ENCODE measurements at places on chromosomes 1 and 21.

- no peak for DNase-seq
Observed at GRCh38 chr21:30953605-30954004, 72.2 kb upstream of the KRTAP11-1 start.

DNA sequence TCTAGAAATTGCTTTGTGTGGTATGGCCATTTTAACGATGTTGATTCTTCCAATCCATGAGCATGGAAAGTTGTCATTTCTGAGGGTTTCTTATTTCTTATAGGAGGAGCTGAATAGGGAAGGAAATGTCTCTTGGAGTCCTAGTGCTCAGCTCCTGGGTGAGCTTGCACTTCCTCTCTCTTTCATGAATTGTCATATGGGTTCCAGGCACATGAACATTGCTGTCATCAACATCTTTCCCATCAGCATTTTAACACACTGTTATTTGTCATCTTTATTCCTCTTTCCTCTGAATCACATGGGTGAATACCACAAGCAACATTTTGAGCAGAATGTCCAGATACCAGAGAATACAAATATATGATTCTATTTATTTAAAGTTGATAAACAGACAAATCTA lies 23.4 kb downstream of the SLAMF6 start:
- no peak for DNase-seq

- DNase-seq: no peak
Observed at GRCh38 chr1:58017641-58018040, 528.9 kb downstream of the OMA1 start.

- no peak for DNase-seq
Observed at GRCh38 chr1:235885655-235886262, 19.1 kb upstream of the LYST start.

DNA sequence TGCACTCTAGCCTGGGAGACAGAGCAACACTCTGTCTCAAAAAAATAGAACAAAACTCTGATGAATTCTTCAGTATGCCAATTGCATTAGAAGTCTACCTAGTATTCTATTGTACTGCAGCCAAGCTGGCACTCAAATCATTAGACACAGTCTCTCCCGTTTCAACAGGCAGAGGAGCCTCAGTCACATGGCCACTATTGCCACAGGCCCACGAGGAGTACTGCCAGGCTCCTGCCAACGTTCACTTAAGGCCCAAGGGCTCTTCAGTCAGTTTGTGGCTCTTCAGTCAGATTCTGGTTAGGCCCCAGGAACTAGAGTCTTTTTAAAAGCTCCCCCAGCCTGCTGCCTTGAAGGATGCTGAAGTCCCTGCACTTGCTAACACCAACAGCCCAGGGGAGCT lies 73.4 kb downstream of the SH3BGR start:
- no peak for DNase-seq

DNA sequence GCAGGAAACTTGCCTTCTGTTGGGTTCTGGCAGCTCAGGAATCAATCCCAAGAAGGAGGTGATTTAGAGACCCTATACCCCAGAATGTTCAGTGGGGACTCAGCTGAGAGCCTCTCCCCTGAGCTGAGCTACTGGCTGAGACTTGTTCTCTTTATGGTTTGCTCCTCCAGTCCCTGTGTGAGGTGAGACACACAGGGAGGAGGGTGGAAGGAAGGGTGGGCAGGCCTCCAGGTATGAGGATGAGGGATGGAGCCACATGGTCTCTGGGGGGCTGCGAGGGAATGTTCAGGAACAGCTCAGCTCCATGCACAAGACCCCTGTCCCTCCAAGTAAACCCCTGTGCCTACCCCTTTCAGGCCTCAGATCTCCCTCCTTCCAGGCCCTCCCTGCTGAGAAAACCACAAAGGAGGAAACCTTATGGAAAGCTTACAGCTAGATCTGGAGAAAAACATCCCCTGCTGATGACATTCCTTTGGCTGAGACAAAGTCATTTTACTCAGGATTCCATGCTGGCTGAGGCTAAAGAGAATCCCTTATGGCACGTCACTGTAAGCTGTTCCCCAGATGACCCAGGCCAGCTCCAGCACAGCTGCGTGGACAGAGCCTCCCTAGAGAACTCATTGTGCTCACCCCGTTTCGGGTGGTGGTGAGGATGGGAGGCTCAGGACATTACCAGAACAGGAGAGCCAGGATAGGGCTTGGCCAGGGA lies 91.5 kb upstream of the IPO9 start:
- DNase-seq: no peak

DNA sequence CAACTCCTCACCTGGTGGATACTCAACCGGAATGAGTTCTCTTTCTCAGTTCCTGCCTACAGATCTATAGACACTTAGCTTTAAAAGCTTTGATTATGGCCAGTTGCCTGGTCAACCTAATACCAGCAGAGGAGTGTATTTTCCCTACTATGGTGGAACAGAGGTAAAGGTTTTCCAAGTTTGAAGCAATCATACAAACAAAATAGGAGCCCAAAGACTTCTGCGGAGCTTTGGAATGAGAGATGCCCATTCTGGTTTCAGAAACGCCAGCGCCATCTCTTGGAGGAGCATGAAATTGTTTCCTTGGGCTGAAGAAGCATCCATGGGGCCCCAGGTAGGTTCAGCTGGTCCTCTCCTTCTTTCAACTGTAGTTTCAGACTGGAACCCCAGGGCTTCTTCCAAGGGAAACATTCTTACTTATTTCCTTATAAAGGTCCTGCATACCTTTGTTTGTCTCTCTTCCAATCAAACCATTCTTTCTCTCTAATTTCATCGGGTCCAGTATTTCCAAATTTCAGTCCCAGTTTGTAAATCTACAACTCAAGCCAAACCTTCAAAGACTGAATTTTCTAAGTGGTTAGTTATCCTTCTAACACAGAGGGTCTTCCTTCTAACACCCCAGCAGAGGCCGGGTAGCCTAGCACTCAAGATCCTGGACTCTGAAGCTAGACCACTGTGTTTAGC lies 95.9 kb downstream of the KCNJ15 start:
- DNase-seq: no peak

DNA sequence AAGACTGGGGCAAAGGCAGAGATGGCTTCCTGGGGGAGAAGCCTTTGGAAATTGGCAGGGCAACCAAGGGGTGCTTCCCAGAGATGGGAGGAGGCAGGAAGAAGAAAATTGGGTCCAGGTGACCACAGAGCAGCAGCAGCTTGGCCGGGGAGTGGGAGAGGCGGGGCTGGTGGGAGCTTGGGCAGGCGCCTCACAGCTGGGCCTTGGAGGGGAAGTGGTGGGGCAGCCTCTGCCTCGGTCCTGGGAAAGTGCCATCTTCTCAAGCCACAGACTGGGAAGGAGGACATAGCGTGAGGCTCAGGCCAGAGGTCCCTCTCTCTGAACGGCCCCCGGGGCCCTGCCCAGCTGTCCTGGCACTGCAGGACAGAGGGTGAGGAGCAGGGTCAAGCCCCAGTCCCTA lies 24.0 kb upstream of the WASF2 start:
- DNase-seq: no peak

- no peak for DNase-seq
Observed at GRCh38 chr1:236292425-236292824, 10.7 kb upstream of the ERO1B start.

DNA sequence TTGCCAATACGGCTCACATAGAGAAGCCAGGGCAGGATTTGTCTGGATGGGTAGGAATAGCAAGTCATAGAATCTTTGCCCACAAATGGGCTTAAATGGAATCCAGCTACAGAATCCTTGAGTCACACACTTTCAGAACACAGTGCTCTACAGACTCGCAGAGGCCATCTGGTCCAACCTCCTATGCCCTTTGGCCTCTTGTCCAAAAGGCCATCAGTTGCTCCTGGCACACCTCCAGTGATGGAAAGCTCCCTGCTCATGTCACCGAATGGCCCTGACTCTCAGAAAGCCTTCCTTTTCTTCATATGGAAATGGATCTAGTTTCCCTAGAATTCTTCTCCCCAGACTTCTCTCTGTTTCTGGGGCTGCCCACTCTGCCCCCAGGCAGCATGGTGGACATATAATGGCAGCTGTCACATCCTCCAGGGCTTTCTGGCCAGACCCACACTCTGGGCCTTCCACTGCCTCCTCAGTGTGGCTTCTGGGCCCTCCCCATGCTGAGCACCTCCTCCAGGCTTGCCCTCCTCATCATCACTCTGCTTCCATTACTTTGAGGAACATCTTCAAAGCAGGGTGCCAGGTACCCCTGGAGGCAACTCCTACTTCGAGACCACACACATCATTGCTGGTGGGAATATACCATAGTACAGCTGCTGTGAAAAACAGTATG lies 33.6 kb upstream of the TRABD2B start:
- DNase-seq: no peak

DNA sequence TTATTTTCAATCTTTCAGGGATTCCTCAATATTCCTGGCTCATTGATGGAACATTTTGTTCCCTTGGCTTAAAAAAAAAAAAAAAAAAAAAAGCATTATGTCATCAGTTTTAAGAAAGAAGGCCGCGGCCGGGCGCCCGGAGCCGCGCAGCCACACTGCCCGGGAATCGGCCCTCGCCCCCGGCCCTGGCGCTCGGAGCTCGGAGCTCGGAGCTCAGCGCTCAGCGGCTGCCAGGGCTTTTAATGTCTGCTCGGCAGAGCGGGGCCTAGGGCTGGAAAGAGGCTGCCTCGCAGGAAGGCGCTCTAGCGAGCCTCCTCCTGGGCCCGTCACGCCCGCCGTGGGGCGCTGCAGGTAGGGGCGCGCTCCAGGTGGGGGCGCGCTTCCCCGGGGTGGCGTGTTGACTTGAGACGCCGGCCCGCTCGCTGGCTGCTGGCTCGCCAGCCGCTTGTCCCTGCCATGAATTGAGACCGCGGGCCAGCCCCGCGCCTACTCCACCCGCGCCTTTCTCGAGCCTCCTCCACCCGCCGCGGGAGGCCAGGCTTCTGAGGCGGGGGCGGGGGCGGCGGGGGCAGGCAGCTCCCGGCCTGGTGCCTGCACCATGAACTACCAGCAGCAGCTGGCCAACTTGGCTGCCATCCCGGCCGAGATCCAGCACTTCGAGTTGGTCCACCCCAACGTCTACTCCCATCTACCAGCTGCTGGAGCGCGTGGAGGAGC lies 5.4 kb upstream of the TDRD5 start:
- DNase-seq: no peak

GRCh38 chr1:18852501-18852900 lies 7.0 kb downstream of the TAS1R2 start:
- no peak for DNase-seq

DNA sequence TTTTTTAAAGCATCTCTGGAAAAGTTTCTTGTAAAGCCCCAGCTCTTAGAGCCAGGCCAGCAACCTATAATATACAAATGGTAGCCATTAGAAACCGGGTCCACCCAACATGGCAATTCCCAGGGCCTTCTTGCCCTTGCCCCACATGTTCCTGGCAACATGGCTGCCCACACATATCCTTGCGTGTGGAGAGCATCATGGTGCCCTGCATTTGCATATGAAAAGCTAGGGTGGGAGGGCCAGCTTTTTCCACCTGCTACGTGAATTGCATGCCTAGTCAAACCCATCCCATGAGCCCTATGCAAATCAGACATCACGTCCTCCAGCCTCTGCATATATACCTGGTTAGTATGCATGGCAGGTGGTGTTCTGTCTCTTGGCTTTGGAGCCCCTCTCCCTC lies 88.2 kb downstream of the RABGAP1L start:
- no peak for DNase-seq

GRCh38 chr21:16061194-16061593 lies 331.4 kb downstream of the USP25 start:
- no peak for DNase-seq

GRCh38 chr1:200775850-200776249 lies 37.2 kb downstream of the CAMSAP2 start:
- DNase-seq: no peak

DNA sequence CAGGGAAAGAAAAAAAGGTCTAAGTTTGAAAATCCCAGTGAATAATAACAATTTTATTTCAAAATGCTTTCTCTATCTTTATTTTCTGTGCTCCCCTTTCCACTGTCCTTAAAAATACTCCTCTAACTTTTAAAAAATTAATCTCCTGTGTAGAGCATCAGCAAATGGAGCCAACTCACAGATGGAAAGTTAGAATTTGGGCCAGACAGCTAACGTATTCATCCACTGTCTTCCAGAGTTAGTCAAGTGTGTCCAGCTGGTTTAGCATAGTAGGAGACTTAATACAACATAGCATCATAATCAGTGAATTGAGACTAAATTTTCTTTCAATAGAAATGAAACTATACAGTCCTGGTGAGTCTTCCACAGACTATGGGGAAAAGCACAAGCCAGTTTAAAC lies 419.0 kb upstream of the LRRC7 start:
- no peak for DNase-seq

- peak; percentile 38 for DNase-seq
Observed at GRCh38 chr1:35929730-35930592, 944 bp upstream of the AGO3 start.

DNA sequence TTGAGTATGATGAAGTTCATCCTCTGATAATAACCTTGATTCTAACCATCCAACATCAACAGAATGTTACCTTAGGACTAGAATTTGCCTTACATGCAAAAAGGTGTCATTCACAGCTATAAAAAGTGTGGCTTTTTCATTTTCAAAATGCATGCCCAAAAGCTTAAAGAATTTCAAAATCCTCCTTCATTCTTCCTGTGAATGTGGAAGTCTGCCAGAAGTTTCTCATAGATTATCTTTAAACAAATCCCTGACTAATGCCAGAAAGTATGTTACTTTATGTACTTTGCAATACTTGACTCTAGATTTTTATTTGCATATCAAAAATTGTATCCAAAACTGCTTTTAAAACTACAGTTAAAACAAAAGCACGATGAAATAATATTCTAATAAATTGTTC lies 270.6 kb upstream of the ZRANB2 start:
- no peak for DNase-seq

- DNase-seq: no peak
Observed at GRCh38 chr1:39689214-39689613, 2.0 kb downstream of the HPCAL4 start.

- DNase-seq: no peak
Observed at GRCh38 chr1:172742599-172743500, 83.9 kb downstream of the FASLG start.

DNA sequence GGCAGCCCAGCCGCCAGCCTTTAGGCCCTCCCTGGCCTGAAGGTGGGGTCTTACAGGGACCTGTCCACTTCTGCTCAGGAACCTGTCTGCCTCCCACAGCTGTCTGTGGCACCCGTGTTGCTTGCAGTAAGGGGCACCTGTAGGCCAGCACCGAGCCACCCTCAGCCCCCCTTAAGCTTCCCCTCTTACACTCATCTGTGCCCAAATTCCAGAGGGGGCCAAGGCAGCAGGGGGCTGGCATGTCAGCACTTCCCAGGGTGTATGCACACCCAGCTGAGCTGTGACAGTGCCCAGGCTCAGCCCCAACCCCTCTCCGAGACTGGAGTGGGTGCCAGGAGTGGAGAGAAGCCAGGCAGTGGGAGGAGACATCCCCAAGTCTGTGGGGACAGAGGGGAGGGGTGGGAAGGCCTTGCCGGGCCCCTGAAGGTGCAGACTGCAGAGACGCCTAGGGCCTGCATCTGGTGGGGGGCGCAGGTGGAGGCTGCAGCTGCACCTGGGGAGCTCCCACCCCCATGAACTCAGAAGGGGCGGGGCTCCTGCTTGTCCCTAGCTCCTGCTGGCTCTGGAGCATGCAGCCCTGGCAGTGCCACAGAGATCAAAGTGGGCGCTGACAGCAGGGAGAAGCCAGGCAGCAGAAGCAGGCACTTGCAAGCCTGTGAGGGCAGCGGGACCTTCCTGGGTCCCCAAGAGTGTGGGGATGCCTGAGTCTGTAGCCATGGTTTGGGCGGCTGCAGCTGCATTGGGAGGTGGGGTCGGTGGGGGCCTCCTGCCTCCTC lies 5.4 kb upstream of the SLC2A7 start:
- no peak for DNase-seq

Measured in CMK (cell line).